ENCODE measurements at places on chromosomes 2 and 18.

DNA sequence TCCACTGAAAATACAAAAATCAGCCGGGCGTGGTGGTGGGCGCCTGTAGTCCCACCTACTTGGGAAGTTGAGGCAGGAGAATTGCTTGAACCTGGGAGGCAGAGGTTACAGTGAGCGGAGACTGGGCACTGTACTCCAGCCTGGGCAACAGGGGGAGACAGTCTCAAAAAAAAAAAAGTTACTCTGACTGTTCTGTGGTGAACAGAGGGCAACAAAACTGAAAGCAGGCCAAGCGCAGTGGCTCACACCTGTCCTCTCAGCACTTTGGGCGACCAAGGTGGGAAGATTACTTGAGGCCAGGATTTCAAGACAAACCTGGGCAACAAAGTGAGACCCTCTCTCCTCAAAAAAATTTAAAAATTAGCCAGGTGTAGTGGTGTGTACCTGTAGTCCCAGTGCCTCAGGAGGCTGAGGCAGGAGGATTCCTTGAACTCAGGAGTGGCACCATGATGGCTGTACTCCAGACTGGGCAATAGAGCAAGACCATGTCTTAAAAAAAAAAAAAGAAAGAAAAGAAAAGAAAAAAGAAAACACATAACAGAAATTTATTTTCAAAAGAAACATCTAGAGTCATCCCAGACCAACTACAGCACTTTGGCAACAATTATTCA, 13.6 kb upstream of the RTN4 start:
- no peak for DNase-seq

DNA sequence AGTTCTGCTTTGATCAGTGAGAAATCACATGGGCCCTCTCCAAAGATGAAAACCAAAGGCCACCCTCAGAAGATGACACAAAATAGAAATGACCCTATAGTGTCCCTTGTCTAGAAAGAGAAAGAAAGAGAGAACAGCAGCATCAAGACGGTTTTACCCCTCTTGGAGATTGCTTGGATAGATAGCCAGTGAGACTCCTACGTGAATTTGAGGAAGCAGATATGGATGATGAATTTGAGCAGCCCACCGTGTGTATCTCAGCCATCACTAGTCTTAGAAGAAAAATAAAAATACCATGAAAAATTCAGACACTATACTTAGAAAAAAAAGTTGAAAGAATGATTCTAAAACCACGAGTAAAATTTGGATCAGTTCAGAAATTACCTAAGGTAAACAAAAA, 329.1 kb upstream of the CNTNAP5 start:
- DNase-seq, result no peak

DNA sequence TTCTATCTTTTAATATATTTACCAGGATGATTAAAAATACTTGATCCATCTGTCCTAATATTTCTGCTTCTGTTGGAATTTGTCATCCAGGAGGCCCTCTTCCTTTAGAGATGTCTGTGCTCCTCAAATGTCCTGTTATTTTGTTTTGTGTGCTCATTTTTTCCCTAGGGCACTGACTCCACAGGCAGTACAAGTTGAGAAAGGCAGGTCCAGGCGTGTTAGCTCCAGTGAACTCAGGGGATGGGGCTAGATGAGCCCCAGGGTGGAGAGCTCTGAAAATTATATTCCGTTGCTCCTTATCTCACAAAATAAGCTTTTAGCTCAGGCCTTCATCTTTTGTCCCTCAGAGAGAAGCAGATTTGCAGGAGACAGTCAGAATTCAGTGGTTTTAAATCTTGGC, 105.7 kb downstream of the SLC4A3 start:
- DNase-seq, result no peak

GRCh38 chr18:23458830-23459529, 5.9 kb downstream of the RIOK3 start:
- DNase-seq, result no peak
